ENCODE measurements at places on chromosomes 7 and 10.

GRCh38 chr7:41459623-41460261 lies 243.1 kb downstream of the INHBA start:
- no peak for DNase-seq

DNA sequence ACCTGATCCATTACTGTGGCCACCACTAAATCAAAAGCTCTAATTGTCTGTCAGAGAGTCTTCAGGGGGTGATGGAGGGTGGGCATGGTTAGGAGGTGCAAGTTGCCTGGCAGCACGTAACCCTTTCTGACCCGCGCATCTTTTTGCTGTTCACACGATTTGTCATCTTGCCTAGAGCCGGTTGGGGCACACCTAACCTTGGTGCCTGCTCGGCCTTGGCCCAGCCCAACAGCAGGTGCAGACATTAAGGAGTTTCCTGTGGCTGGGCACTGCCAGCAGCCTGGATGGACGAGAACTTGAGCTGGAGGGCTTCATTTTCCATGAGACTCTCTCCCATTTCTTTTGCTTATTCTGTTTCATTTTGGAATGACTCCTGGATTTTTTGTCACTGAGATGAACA lies 41.0 kb upstream of the PTF1A start:
- DNase-seq = no peak

DNA sequence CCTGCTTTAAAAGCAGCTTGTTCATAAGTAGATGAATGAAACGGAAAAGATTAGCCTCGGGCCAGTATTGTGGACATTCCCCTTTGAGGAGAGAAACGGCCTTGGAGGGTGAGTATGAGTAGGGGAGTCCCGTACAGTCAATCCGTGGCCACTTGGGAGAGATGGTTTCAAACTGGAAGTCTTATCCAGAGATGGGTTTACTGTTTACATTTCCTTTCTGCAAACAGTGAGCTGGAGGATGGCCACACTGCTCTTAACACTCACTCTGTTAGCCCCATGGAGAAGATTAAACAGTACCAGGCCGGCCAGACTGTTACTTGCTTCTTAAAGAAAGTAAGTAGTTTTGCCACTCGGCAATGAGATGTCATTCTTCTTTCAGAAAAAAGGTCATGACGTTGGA lies 20.3 kb downstream of the CALHM2 start:
- no peak for DNase-seq

DNA sequence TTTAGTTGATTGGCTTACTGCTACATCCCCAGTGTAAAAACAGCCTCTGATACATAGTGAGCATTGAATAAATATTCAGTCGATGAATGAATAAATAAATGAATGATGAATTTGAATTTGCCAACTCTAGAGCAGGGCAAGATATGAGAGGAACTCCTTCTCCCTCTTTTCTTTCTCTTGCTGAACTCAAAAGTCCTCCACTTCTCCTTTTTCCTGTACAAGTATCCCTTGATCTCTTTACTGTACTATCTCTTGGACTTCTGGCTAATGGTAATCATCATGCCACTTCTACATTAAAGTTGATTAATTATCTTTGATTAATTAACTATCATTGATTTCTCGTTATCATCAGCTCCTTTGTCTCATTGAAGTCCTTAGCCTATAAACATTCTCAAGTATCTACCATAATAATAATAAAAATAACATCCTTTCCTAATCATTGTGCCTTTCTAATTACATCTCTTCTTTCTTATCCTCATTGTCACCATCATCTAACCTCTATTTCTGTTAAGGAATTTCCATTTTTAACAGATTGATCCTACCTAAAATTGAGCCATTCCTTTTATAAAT lies 10.6 kb downstream of the CPED1 start:
- no peak for DNase-seq

DNA sequence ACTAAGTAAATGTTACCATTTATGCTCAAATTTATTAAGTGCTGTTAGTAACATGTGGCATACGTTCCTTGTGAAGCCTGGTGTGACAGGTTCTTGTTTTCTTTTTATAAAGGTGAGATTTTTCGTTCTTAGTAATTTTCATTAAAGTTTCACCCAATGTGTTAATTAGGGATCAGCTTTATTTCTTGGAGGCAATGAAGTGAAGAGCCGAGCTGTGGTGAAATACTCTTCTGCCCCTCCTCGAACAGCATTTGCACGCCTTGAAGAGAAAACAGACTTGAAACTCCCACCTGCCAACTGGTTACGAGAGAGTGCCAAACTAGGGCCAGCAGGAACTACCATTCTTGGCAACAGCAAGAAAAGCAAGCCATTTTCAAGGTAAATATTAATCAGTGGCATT lies 1.5 kb downstream of the EDRF1 start:
- DNase-seq = no peak
